ENCODE measurements at places on chromosomes 3 and 15.

GRCh38 chr3:1348547-1348946 is 255.7 kb downstream of the CNTN6 start:
- no peak for DNase-seq

- DNase-seq, result no peak
Measured at GRCh38 chr3:195883801-195884200, 24.6 kb downstream of the TNK2 start.

- DNase-seq, result no peak
Measured at GRCh38 chr3:28718074-28718849, 369.6 kb upstream of the AZI2 start.

DNA sequence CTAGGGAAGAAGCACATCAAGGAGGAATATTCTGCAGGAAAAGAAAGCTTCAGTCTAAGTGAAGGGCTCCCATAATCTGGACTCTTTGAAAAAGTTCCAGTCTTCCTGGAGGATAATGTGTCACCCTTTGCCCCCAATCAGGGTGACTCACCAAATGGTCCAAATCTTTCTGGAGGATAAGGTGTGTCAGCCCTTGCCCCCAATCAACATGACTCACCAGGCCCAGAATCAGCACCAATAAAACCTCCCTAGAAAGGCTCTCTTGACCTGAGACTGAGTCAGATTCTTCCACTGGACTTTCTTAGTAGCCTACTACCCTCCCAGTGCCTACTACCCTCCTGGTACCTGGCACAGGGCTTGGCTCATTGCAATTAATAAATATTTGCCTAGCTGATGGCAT is 9.5 kb upstream of the ARL14 start:
- DNase-seq, result no peak

- no peak for DNase-seq
Measured at GRCh38 chr3:155335724-155336354, 42.4 kb upstream of the STRIT1 start.

- DNase-seq, result peak; percentile 20
Measured at GRCh38 chr15:90402223-90402622, 14.2 kb downstream of the IQGAP1 start.

DNA sequence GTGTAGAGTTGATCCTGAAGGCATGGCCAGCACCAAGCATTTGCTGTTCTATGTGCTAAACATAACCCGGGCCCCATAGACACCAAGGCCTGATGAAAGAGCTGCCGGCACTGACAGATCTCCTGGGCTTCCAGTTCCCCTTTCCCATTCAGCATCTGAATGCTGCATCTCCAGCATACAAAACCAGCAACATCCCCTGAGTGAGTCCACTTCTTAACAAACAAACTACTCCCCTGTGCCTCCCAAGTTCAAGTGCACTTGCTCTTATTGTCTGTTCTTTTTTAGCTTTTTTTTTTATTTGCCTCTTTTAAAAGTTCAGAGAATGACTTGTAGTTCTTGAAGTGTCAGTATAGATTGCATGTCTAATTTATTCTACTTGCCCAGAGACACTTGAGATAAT is 156.0 kb downstream of the EDEM1 start:
- DNase-seq, result no peak

DNA sequence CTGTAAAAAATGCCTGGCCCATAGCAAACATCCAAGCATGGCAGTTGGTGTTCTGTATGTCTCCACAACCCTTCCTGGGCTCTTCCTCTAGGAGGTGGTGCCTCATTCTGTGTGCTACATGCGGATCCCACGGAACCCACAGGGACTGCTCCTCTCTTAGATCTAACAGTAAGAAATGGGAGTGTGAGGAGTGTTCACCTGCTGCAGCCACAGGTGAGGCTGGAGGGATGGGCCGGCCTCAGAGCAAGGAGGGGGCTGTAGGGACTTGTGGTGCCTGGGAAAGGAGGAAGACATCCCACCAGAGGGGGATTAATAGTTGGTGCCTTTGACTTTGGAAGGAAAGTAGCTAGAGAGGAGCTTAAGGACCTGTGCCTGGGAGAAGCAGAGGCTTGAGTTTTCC is 22.2 kb downstream of the SEMA3G start:
- DNase-seq, result no peak

GRCh38 chr15:68151277-68151676 is 53.9 kb downstream of the CALML4 start:
- DNase-seq, result no peak

DNA sequence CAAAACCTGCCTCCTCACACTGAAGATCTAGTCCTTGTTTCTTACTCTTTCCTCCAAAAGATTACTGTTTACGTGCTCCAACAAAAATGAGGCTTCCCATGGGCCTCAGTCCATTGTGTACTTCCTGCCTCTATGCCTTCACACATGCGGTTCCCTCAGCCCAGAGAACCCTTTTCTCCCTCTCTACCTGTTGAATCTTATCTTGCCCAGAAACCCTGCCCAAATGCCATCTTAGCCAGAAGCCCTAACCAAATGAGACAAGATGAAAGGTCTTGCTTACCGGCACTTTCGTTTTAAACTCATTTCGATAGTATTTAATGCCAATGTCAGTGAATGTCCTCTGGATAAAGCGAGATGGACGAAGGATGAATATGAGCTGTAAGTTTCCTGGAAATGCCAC is 85.5 kb downstream of the B3GNT5 start:
- DNase-seq, result no peak

- DNase-seq, result no peak
Measured at GRCh38 chr3:142889212-142890014, 530 bp upstream of the PCOLCE2 start.

All from CD4-positive, alpha-beta T cell treated with Interleukin-17A for 1 hour (primary cell).